ENCODE measurements at places on chromosomes 7 and 10. TPM values are rescaled to one million over a fixed set of nuclear protein-coding genes. Genes with fewer than 3 reads are reported as not detected.
A peak's percentile ranks its signal among the peaks of the same experiment; 100 is the strongest.

The CPED1 gene
- total RNA-seq, result 50.3 TPM

The RHOBTB1 gene
- 5.1 TPM for total RNA-seq

The ICA1 gene
- total RNA-seq, result 79.9 TPM

The CCDC146 gene
- 23.5 TPM for total RNA-seq

The AMZ1 gene
- 0.67 TPM for total RNA-seq

The EVX1 gene
- total RNA-seq, result not detected

The NUTM2B gene
- not detected for total RNA-seq

- no peaks in the 10 kb centered on the region for H3K4me1 ChIP-seq
- H3K27me3 ChIP-seq, result no peaks in the 10 kb centered on the region
- H3K4me3 ChIP-seq, result no peak overlapping the region
- no peak for DNase-seq
Measured at GRCh38 chr10:3192856-3193635, 20.5 kb upstream of the PITRM1 start.

GRCh38 chr7:40777730-40778312, 643.0 kb downstream of the SUGCT start:
- H3K27me3 ChIP-seq, result no peaks in the 10 kb centered on the region
- H3K4me3 ChIP-seq, result no peak overlapping the region
- H3K4me1 ChIP-seq, result no peaks in the 10 kb centered on the region

DNA sequence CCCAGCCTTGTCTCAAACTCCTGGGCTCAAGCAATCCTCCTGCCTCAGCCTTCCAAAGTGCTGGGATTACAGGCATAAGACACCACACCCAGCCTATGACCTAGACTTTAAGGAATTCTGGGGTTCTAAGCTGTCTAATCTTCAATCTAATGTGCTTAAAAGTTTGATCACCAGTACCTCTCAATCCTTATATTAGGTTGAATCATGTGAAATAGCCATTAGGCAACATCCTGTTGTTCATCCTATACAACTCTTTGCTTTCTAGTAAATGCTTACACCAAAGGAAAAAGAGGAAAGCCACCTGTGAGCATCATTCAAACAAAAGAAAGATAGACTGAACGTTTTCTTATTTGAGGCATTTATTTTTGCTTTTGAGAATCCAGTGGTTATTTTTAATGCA, 56.0 kb downstream of the ATOH7 start:
- no peak overlapping the region for H3K4me3 ChIP-seq
- H3K27me3 ChIP-seq, result no peaks in the 10 kb centered on the region
- no peaks in the 10 kb centered on the region for H3K4me1 ChIP-seq
- no peak overlapping the region for H3K27ac ChIP-seq
- no peaks in the 10 kb centered on the region for H3K36me3 ChIP-seq

DNA sequence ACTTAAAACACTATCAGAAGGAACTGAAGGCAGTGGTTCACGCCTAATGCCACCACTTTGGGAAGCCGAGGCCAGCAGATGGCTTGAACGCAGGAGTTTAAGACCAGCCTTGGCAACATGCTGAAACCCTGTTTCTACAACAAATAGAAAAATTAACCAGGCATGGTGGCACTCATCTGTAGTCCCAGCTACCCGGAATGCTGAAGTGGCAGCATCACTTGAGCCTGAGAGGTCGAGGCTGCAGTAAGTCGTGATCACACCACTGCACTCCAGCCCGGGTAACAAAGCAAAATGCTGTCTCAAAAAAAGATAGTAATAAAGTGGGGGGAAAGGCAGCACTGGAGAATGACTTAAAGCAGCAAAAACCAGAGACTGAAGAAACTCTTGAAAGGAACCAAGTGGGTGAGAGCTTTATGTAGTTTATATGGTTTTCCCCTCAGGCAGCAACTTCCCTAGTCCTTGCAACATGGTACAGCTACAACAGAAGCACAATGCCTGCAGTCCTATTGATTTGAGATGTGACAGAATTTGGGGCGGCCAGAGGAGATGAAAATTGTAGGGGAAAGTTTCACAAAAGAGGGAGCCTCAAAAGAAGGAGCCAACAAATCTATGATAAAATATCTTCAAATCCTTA, 38.1 kb downstream of the GDI2 start:
- no peak for DNase-seq
- no peaks in the 10 kb centered on the region for H3K27me3 ChIP-seq
- H3K4me3 ChIP-seq, result no peak overlapping the region

DNA sequence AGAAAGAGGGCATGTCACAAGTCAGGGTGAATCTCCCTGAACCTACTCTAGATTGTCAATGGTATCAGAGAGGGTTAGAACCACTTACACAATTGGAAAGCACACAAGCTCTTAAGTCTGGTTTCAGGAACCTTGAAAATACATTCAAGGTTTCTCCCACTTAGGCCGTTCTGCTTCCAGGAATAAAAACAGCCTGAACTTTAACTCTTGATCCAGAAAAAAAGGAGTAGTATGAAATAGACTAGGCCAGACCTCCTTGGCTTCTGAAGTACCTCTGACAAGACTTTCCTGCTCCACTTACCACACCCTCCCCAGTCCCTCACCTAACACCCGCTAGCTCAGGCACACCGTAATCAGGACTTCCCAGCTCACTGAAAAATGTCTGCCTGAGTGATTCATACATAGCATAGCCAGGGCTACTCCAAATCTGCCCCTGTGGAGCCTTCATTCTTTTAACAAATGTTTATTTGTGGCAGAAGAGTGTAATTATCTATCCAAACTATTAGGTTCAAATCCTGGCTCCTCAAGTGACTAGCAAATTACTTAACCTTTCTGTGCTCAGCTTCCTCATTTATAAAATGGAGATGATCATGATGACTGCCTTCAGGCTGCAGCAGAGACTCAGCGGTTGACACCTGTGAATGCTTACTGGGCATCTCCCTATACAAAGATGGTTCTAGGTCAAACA, 30.3 kb upstream of the IL6 start:
- H3K27ac ChIP-seq, result no peak overlapping the region
- no peaks in the 10 kb centered on the region for H3K27me3 ChIP-seq
- H3K4me1 ChIP-seq, result no peaks in the 10 kb centered on the region
- H3K36me3 ChIP-seq, result no peaks in the 10 kb centered on the region

DNA sequence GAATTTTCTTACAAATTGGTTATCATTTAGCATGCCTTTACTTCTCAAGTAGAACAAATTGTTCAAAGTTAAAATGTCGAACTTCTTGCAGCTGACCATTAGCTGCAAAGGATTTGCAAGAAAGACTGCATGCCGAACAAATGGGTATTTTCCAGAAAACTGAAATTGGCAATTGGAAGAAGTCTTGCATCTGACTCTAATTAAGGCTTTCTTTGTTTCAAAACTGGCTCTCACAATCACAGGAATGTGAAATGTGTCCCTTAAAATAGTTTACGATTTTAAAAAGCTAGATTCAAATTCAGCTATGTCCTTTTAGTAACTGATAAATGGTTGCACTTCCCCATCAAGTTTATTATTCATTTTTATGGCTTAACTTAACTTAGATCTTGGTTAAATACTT, 207.9 kb downstream of the ARL4A start:
- no peaks in the 10 kb centered on the region for H3K27me3 ChIP-seq
- H3K27ac ChIP-seq, result no peak overlapping the region
- DNase-seq, result no peak
- no peaks in the 10 kb centered on the region for H3K36me3 ChIP-seq

DNA sequence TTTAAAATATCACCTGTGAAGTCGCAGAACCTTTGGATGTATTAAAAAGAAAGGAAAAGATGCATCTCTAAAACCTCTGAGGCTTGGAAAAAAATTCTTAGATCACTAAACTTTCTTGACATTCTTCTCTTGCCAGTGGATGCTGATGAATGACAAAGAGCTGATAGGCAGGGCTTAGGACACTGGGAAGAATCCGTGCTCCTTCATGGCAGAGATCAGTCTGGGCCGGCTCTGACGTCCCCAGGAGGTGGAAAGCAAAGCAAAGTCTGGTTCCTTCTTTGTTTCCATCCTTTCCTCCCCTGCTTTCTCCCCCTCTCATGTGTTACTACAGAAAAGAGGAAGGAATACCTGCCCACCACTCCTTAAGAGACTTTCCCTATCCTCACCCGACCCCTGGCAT, 161.9 kb downstream of the PRKCQ start:
- H3K4me3 ChIP-seq, result no peak overlapping the region
- H3K4me1 ChIP-seq, result no peaks in the 10 kb centered on the region
- no peak for DNase-seq
- H3K36me3 ChIP-seq, result no peaks in the 10 kb centered on the region

- H3K27ac ChIP-seq, result no peak overlapping the region
- no peak overlapping the region for H3K4me3 ChIP-seq
- H3K4me1 ChIP-seq, result peaks cover 4% of the 10 kb centered on the region
- no peak for DNase-seq
- no peaks in the 10 kb centered on the region for H3K27me3 ChIP-seq
Measured at GRCh38 chr10:113550365-113550764, 2.5 kb upstream of the HABP2 start.

- no peaks in the 10 kb centered on the region for H3K27me3 ChIP-seq
- no peak overlapping the region for H3K4me3 ChIP-seq
- DNase-seq, result no peak
- H3K27ac ChIP-seq, result no peak overlapping the region
- H3K36me3 ChIP-seq, result no peaks in the 10 kb centered on the region
- H3K4me1 ChIP-seq, result no peaks in the 10 kb centered on the region
Measured at GRCh38 chr7:9680713-9681112, 1247.3 kb downstream of the NXPH1 start.

GRCh38 chr7:108239501-108240225, 109.5 kb upstream of the LAMB4 start:
- no peak overlapping the region for H3K27ac ChIP-seq
- no peaks in the 10 kb centered on the region for H3K27me3 ChIP-seq
- DNase-seq, result no peak

DNA sequence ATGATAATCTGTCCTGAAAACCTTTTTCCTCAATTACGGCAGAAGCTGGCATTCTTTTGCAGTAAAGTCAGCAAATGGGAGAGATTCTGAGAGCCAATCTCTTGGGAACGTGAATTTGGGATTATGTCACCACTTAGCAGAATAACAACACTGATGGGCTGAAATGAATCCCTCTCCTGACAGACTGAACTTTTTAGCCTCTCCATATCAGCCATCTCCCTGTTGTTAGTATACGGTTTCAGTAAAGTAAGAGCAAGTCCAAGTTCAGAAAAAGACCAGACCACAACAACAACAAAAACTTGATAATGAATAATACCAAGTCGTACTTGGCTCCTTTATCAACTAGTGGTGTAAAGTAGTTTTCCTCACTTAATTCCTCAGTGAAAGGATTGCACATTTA, 1048.8 kb downstream of the GATA3 start:
- no peaks in the 10 kb centered on the region for H3K36me3 ChIP-seq
- H3K27me3 ChIP-seq, result no peaks in the 10 kb centered on the region
- H3K4me1 ChIP-seq, result no peaks in the 10 kb centered on the region
- H3K27ac ChIP-seq, result no peak overlapping the region
- H3K4me3 ChIP-seq, result no peak overlapping the region

GRCh38 chr10:94076325-94076841, 82.7 kb downstream of the PLCE1 start:
- peak; percentile 69 for DNase-seq
- no peaks in the 10 kb centered on the region for H3K36me3 ChIP-seq
- no peaks in the 10 kb centered on the region for H3K4me1 ChIP-seq
- no peaks in the 10 kb centered on the region for H3K27me3 ChIP-seq
- H3K4me3 ChIP-seq, result no peak overlapping the region
- H3K27ac ChIP-seq, result no peak overlapping the region

GRCh38 chr10:114938856-114939193, 830 bp downstream of the TRUB1 start:
- H3K4me1 ChIP-seq, result no peaks in the 10 kb centered on the region
- H3K4me3 ChIP-seq, result peak overlapping the region; percentile 82
- H3K36me3 ChIP-seq, result peaks cover 27% of the 10 kb centered on the region
- H3K27me3 ChIP-seq, result no peaks in the 10 kb centered on the region

DNA sequence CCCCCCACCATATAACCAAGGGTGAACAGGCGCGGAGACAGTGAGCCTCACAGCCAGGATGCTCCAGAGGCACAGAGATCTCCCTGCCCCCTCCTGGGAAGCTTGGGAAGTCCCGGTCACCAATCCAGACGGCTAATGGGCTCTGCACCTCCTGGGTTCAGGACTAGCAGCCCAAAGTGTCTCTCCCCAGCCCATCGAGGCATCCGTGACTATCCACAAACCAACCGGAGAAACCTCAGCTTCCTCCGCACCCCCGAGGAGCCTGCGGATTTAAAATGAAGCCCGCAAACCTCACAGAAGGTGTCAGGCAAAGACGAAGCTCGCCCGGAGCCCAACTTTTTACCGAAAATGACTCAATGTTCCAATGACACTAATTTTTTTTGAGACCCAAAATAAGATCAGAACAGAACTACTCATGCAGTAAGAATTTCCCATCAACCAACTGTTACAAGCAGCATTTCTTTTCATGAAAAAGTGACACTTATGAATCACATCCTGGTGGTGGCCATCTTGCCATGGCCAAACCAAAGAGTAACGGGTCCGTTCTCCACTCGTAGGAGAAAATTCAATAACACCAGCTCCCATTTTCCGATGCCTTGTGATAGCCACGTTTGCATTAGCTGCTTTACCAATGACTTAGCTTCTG, 6.0 kb downstream of the PDGFA start:
- H3K4me3 ChIP-seq, result peak overlapping the region; percentile 2
- H3K36me3 ChIP-seq, result peaks cover 27% of the 10 kb centered on the region
- H3K27me3 ChIP-seq, result no peaks in the 10 kb centered on the region
- peak overlapping the region; percentile 95 for H3K27ac ChIP-seq
- peaks cover 11% of the 10 kb centered on the region for H3K4me1 ChIP-seq

GRCh38 chr7:84735677-84736076, 451.2 kb downstream of the SEMA3D start:
- no peak overlapping the region for H3K4me3 ChIP-seq
- no peaks in the 10 kb centered on the region for H3K27me3 ChIP-seq
- no peak overlapping the region for H3K27ac ChIP-seq
- no peak for DNase-seq
- no peaks in the 10 kb centered on the region for H3K36me3 ChIP-seq

- no peaks in the 10 kb centered on the region for H3K36me3 ChIP-seq
- peak; percentile 69 for DNase-seq
- H3K27ac ChIP-seq, result peak overlapping the region; percentile 93
- peak overlapping the region; percentile 72 for H3K4me3 ChIP-seq
Measured at GRCh38 chr10:110498982-110499795, 1.5 kb downstream of the DUSP5 start.

GRCh38 chr7:108093851-108094331, 36.3 kb downstream of the LAMB4 start:
- no peak for DNase-seq
- no peaks in the 10 kb centered on the region for H3K4me1 ChIP-seq
- no peak overlapping the region for H3K27ac ChIP-seq

- H3K4me3 ChIP-seq, result no peak overlapping the region
- H3K27me3 ChIP-seq, result no peaks in the 10 kb centered on the region
- no peaks in the 10 kb centered on the region for H3K36me3 ChIP-seq
- H3K27ac ChIP-seq, result no peak overlapping the region
- no peak for DNase-seq
Measured at GRCh38 chr10:131177431-131178327, 133.8 kb downstream of the TCERG1L start.
